GM23338 (cell line): ENCODE measurements at places on chromosomes 2 and 18. TPM values are rescaled to one million over a fixed set of nuclear protein-coding genes. Genes with fewer than 3 reads are reported as not detected.

The TNFRSF11A gene
- 7.3 and 25.4 TPM in 2 replicates for total RNA-seq

- DNase-seq: peak; percentile 62
Observed at GRCh38 chr2:172098650-172099471, 3.8 kb downstream of the DLX2 start.

- DNase-seq: no peak
Observed at GRCh38 chr2:17614174-17614930, 73.9 kb downstream of the VSNL1 start.

The GDF7 gene
- total RNA-seq: 0.19 and 0.52 TPM in 2 replicates

The SGPP2 gene
- not detected in 2 replicates for total RNA-seq

The VWA3B gene
- not detected in 2 replicates for total RNA-seq

The HJURP gene
- 49.2 and 54.8 TPM in 2 replicates for total RNA-seq

The INHBB gene
- total RNA-seq: 0.16 and 0.21 TPM in 2 replicates

- no peak for DNase-seq
Observed at GRCh38 chr18:62834715-62835114, 119.4 kb downstream of the PHLPP1 start.

The XDH gene
- total RNA-seq: 0.58 and 0.87 TPM in 2 replicates

DNA sequence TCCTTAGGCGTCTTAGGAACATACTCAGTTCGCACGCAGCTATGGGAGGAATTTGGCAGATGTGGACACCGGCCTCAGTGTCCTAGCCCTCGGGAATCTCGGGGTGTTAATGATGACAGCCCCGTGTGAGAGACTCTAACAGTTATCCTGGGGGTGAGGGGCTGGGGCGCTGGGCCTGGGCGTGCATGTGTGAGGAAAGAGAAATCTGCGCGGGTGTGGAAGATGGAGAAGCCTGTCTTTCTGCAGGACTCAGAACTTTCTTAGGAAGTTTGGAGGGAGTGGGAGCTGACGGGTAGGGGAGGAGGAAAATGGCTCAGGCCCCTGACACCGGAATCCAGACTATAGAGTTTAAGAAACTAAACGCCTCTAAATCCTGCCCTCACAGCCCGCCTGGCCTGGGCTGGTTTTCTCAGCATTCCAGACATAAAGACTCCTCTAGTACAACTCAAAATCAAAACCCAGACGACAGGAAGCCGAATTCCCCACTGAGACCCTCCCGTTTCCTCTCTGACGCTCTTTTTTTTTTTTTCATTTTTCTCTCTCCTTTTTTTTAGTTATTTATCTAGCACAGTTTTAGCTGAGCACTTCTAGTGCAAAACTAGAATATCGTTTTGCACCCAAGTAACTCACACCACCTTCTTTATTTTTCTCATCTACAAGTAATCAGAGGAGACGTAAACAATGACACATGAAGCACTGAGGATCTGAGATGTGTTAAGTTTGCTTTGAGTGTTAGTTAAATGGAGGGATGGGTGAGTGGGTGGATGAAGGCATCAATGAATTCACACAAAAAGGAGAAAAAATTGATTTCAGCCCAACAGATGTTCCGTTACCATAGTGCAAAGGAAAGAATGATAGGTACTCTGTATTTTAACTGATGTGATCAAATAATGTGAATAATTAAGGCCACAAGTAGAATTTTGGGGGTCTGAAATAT is 1.2 kb upstream of the HAAO start:
- peak; percentile 62 for DNase-seq

- no peak for DNase-seq
Observed at GRCh38 chr2:145090841-145091761, 571.2 kb upstream of the ZEB2 start.

DNA sequence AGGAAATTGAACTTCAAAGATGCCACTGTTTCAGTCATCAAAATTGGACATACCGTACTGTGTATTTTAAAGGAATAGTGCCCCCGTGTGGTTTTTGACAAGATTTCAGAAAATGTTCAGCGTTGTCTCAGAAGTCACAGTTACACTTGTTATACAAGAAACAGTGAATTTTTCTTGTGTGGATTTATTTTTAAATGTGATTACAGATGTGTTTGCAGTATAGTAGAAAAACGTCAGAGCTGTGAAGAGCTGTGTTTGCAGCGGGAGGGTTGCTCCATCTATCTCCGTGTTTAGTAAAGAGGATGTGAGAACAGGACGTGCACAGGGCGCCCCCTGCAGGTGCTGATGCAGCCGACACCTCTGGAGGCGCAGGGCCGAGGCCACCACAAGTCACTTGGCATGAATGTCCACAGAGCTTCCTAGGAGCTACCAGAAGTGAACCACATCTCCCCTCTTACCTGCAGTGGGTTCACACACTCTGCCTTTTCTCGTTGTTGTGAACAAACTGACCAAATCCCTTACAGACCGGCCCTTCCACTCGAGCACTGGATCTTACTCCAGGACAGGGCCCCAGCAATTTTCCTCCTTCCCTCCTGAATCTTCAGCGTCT is 73.1 kb downstream of the CACNB4 start:
- DNase-seq: peak; percentile 85

DNA sequence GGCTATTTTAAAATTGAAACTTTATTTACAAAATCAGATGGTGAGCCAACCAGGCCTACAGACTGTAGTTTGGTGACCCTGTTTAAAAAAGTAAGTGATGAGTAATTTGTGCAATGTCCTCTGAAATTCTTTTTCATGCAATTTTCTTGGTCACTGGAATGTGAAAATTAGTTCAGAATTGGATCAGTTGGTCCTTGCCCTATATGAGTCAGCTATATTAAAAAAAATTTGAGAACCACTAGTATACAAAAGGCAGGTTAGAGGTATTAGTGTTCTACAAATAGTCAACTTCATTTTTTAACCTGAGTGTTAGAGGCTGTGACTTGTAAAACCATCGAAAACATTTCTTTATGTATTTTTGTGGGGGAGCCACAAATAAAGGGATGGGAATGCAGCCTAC is 91.1 kb upstream of the NXPH2 start:
- DNase-seq: no peak

The ZDBF2 gene
- 35.6 and 41.1 TPM in 2 replicates for total RNA-seq

DNA sequence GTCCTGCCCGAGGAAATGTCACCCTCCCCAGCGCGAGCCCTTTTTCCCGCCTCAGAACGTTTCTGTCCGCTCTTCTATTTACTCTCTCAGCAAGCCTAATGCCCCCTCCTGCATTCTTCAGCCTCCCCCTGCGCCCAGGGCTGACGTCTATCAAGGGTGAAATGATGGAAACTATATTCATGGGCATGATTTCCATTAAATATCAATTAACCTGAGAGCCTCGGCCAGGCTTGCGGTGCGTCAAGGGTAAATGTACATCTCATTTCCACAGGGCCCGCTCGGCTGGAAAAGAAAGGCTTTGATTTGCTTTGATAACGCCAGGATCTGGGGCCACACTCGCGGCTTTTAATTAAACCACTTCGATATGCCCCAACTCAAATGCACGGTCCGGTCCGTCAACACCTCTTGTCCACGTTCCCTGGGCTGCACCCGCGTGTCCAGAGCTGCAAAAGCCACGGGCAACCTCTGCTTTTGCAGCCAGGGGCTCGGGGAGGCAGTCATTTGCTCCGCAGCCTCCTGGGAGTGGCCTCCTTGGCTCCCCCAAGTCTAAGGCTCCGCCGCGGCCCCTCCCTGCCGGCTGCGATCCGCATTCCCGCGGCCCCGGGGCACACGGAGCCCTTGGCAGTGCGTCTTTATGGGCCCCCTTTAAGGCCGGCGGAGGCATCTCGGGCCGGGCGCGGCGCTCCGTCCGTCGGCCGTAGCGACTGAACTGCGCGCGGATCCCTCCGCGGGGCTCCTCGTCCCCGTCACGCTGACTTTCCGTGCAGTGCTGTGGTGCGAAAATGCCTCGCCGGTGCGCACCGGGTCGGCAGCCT is at the start of gene HOXD8:
TSS of gene HOXD8 (plus strand) at position 724 of the 815 bp plus-strand sequence. CDS start 662 bp downstream, outside the sequence.
- DNase-seq: peak; percentile 79

The CCDC178 gene
- 0.17 TPM in 1 of 2 replicates, not detected in the other for total RNA-seq

DNA sequence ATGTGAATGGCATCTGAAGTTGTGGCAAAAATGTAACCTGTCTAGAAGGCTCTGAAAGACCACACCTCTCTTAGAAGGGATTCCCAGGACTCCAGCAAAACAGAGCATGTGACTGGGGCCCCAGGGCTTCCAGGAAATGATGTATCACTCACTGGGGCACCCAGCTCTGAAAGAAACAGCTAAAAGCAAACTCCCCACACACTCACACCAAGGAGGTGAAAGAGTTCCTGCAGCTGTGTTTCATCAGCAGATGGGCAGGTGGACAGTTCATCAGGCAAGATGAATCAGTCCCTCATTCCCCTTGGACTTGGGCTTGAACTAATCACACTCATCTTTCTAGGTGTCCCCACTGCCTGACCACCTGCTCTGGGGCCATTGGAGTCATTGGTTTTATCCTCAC is 76.2 kb downstream of the CCBE1 start:
- no peak for DNase-seq

GRCh38 chr2:184815824-184816223 is 217.5 kb downstream of the ZNF804A start:
- no peak for DNase-seq

GRCh38 chr2:41791523-41791922 is 256.3 kb upstream of the PKDCC start:
- DNase-seq: peak; percentile 60

- no peak for DNase-seq
Observed at GRCh38 chr2:117686699-117687098, 127.8 kb upstream of the DDX18 start.

GRCh38 chr2:18356676-18357075 is 203.8 kb downstream of the RDH14 start:
- DNase-seq: no peak

- DNase-seq: peak; percentile 72
Observed at GRCh38 chr2:96869822-96870625, at the start of gene SEMA4C. TSS of gene SEMA4C (minus strand) at chr2:96870080. CDS start at chr2:96867886, 2,194 bp downstream.

DNA sequence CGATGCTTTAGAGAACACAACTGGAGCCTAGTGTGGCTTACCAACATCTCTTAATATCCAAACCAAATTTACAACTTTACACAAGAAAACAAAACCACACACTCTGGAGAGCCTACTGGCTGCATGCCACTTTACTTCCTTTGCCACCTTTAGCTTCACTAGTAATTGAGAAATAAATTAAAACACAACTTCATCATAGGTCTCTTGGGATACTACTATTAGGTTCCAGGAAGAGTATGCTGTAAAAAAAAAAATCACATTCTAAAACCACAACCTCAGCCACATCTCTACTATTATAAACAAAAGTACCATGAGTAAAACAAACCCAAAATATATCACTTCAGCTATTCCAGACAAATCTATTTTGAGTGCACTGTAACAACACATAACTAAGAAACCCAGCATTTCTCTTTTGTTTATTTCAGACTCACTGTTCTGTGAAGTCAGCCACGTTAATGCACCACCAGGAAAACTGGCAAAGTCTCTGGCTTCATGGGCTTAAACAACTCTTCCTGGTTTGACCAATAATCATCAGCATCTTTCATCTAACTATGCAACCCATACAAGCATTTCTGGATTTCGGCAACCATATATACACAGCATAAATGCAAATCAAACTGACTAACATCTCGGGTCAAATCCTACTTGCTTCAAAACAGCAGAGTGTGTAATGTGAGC is 59.1 kb downstream of the REV1 start:
- DNase-seq: no peak

- no peak for DNase-seq
Observed at GRCh38 chr2:164934401-164935117, 20.8 kb downstream of the SLC38A11 start.

- peak; percentile 29 for DNase-seq
Observed at GRCh38 chr18:46711444-46711863, 45.4 kb downstream of the ST8SIA5 start.

GRCh38 chr18:34222307-34223163 is 2.2 kb downstream of the NOL4 start:
- peak; percentile 79 for DNase-seq

DNA sequence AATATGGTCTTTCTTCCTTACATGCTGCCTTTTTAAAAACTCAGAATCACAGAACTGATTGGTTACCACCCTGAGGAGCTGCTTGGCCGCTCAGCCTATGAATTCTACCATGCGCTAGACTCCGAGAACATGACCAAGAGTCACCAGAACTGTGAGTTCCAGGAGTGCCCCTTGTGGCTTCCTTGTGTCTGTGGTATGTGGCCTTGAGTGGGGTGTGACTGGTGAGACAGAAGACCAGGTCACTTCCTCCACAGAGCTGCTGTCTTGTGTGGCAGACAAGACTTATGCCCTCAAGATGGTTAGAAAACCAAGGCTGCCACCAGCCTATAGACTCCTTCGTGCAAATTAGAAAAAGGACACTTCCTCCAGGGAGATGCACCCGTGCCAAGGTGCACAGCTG is 72.6 kb downstream of the EPAS1 start:
- no peak for DNase-seq

The PLEK gene
- not detected in 2 replicates for total RNA-seq

The TDRD15 gene
- 0.07 TPM in 1 of 2 replicates, not detected in the other for total RNA-seq

DNA sequence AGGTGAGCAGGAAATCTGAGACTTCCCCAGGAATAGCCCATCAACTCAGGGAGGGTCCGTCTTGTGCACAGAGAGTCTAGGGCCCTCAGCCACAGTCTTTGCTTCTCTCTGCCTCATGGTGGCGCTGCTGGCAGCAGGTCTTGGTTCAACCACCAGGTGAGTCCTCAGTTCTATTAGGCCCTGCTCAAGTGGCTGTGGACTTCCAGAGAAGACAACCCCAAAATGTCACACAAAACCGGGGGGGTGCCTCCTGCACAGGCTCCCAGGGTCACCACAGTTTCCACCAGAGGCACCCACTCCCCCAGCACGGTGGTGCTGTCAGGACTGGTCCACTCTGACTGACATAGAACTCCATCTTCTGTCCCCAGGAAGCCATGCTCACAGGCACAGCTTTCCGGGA is 2.4 kb upstream of the CHRNG start:
- DNase-seq: peak; percentile 84

DNA sequence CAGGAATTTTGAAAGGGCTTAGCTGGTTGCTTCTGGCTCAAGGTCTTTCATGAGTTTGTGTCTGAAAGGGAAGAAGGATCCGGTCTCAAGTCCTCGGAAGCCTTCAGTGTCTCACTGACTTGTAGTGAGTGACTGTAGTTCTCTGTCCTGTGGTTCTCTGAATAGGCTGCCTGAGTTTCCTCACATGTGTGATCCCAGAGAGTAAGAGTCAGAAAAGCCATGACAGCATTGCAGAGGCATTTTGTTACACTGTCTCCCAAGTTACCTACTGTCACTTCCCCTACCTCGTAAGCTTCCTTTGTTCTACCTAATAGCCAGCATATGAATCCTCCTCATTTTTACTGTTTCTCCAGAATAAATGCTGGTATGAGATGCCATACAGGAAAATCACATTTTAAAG is 709.1 kb upstream of the CHAC2 start:
- peak; percentile 46 for DNase-seq

GRCh38 chr2:194709840-194710239 is 947.2 kb upstream of the SLC39A10 start:
- no peak for DNase-seq

- no peak for DNase-seq
Observed at GRCh38 chr2:99433340-99433739, 56.5 kb downstream of the REV1 start.
